ENCODE measurements at places on chromosomes 3 and 15.

GRCh38 chr15:37136666-37137065 lies 36.3 kb upstream of the MEIS2 start:
- DNase-seq, result no peak

GRCh38 chr3:14633819-14634424 lies 17.6 kb upstream of the CCDC174 start:
- DNase-seq, result peak; percentile 46

GRCh38 chr3:114122027-114122709 lies 56.7 kb downstream of the DRD3 start:
- no peak for DNase-seq

GRCh38 chr3:106392915-106393314 lies 524.1 kb upstream of the CBLB start:
- no peak for DNase-seq

- no peak for DNase-seq
Measured at GRCh38 chr15:51765751-51766150, 14.4 kb downstream of the TMOD2 start.

DNA sequence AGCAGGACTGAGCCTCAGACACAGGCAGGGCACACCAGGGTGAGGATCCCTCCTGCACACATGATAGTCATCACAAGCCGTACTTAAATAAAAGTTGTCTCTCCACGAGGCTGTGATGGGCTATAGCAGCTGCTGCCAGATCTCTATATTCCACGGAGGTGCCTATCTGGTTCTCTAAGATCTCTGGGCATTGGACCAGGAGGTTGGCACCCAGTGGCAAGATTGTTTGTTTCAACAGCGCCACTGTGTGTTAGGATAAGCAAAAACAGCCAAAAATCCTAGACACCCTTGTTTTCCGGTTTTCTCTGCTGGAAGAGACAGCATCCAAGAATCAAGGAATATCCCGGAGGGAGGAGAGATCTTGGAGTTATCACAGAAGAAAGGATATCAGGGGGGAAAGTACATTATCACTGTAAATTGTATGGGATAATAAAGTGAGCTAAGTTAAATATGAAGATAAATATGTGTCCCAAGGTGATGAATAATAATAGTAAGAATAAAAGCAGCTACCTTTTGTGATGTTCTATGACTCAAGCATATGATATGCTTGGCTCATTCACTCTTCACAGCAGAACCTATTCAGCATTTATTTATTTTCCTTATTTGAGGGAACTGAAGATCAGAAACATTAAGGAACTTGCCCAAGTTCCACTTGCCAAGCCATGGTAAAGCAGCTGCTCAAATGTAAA lies 90.6 kb upstream of the AKAP13 start:
- no peak for DNase-seq

- DNase-seq, result no peak
Measured at GRCh38 chr3:71389191-71389590, 194.3 kb downstream of the FOXP1 start.

GRCh38 chr15:22811640-22812039 lies 25.2 kb downstream of the NIPA1 start:
- DNase-seq, result no peak

DNA sequence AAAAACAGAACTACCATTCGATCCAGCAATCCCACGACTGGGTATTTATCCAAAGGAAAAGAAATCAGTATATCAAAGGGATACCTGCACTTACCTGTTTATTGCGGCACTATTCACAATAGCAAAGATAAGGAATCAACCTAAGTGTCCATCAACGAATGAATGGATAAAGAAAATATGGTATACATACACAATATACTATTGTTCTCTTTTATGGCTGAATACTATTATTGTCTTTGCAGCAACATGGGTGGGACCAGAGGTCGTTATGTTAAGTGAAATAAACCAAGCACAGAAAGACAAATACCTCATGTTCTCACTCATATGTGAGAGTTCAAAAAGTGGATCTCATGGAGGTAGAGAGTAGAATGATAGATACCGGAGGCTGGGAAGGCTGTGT lies 118.3 kb upstream of the FAM3D start:
- no peak for DNase-seq

GRCh38 chr15:74168711-74169126 lies 4.8 kb upstream of the ISLR start:
- no peak for DNase-seq

- no peak for DNase-seq
Measured at GRCh38 chr15:90812171-90812957, 56.0 kb upstream of the FURIN start.

GRCh38 chr3:13506680-13507079 lies 26.6 kb downstream of the HDAC11 start:
- DNase-seq, result no peak

DNA sequence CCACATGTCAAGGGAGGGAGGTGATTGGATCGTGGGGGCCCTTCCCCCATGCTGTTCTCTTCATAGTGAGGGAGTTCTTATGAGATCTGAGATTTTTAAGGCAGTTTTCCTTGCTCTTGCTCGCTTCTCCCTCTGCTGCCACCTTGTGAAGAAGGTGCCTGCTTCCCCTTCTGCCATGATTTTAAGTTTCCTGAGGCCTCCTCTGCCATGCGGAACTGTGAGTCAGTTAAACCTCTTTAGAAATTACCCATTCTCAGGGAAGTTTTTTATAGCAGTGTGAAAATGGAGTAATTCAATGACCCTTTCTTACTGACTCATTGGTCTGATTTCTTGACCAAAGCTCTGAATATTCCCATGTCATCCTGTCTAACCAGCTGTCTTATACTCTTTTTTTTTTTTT lies 484.4 kb upstream of the TPRG1 start:
- DNase-seq, result no peak

DNA sequence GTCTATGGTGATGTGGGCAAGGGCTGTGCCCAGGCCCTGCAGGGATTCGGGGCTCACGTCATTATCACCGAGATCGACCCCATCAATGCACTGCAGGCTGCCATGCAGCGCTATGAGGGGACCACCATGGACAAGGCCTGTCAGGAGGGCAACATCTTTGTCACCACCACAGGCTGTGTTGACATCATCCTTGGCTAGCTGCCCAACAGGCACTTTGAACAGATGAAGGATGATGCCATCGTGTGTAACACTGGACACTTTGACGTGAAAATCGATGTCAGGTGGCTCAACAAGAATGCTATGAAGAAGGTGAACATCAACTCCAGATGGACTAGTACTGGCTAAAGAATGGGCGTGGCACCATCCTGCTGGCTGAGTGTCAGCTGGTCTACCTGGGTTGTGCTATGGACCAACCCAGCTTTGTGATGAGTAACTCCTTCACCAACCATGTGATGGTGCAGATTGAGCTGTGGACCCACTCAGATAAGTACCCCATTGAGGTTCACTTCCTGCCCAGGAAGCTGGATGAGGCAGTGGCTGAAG lies 6.1 kb upstream of the USP8 start:
- no peak for DNase-seq

DNA sequence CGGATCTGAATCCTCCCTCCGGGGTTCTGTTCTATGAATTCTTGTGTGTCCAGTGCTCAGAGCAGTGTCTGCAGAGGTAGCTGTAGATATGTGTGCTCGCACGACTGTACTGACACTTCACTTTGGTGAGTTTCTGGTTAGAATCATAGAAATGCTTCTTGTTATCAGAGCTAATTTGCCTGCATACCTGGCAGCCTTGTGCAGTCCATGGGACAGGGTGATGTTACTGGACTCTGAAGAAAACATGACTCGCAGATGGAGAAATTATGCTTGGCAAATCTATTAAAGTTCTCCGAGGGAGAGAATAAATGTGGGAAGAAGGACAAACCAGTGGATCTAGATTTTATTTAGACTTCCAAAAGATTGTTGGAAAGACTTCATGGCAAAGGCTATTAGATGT lies 12.2 kb downstream of the CGNL1 start:
- DNase-seq, result no peak

DNA sequence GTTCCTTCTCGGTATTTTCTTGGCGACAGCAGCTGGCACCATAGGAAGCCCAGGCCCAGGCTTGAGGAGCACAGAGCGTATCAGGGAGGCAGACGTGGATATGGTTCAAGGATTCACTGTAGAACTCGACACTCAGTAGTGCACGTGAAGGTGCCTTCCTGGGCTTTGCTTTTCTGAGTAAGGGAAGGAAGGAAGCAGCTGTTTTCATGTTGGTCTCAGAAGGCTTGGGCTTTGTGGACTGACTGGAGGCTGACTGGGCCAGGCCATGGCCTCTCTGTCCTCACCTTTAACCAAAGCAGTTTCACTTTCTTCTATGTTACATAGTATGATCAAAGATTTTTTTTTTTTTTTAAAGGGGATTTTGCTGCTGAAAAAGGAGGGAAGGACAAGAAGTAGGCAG lies 6.9 kb upstream of the GHRL start:
- DNase-seq, result no peak

GRCh38 chr15:78977591-78978347 lies 32.9 kb upstream of the CTSH start:
- no peak for DNase-seq

DNA sequence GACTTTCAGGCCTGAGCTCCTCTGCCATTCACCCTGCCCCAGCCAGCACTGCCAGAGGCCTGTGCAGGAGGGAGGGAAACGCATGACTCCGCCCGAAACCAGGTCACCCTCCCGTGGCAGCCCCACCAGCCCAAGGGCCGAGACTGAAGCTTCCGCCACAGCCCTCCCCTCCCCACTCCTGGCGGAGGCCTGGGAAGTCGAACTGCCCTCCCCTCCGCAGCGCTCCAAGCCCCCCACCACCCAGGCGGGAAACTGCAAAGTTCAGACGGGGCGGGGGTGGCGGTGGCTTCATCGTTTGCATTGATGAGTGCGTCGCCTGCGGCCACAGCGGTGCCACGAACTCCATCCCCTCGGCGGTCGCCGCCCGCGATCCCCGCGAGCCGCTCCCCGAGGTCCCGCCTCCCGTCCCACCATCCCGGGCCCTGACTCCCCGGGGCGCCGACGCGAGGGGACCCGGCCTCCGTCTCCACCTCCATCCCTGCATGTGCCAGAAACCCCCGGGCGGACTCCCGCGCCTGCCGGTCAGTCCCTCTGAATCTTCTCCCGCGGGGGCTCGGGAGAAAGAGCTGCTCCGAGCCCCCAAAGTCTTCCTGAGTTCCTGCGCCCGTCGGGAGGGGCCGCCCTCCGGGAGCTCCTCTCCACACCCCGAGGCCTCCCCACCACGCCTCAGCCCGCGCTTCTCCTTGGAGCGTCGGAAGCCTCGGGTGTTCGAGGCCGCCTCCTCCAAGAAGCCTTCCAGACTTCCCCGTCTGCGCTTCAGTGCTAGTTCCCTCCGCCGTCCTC lies 698 bp downstream of the MELTF start:
- DNase-seq, result no peak

DNA sequence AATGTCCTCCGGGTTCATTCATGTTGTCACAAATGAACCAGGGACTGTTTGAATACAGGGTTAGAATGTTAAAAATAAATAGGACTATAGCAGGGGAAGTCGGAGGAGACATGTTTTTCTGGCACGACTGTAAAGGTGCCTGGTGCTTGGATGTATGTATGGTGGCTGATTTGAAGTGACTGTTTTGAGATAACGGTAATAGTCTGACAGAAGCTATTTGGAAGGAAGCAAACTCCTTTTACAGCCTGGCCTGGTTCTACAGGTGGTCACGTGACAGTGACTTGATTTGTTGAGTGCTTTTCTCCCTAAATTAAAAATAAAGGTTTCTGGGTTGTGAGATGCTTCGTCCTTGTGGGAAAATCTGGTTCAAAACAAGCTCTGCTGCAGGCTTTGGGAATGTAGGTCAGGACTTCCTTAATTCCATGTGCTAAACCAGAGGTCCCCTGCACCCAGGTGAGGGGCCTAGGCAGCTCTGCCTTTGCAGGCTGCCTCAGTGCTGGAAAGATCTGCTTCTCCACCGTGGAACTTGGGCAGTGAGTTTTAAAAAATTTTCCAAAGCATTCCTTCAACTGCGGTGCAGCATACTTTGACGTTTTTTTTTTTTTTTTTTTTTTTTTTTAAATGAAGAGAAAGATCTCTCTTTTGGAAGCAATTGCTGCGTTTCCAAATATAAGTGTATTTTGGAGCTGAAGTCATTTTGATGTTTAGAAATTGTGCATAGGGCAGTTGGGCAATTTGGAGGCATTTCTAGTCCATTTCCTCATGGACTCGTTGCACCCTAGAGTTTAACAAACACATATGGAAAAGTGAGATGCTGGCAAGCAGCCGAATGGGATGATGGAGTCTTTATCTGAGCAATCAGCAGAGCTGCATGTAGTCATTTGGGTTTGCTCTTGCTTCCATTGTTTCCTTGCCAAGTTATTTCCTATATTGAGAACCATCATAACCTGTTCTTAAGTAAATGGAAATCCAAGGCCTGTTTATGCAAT lies 30.9 kb downstream of the ITPR1 start:
- no peak for DNase-seq

DNA sequence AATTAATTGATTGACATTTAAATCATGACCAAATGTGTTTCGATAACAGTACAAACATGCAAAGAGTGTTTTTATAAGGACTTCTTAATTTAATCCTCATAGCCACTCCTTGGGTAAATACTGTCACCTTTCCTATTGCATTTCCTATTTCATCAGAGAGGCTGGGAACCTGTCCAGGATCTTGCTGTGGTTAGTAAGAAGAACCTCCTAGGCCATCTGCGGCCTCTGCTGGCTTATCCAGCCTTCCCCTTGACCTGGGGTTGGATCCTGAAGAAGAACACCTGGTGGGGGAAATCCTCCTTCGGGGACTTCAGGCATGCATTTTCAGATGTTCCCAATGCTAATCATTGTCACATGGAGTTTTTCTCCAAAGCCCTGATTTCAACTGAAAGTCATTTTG lies 25.5 kb downstream of the GLDN start:
- no peak for DNase-seq

DNA sequence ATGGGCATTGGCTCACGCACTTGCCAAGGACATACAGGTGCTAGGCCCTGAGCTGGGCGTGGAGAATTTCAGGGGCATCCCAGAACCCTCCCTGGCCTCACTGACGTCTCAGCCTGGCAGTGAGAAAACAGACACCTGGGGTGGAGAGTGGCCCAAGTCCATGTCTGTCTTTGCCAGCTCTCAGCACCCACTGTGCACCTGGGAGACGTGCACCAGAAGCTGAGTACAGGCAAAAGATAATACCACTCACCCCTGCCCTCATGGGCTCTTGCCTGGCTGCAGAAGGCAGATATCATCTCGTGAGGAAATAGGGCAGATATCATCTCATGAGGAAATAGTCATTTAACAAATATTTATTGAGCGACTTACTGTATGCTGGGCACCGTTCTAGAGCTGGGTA lies 8.0 kb downstream of the LOXL1 start:
- DNase-seq, result no peak

- no peak for DNase-seq
Measured at GRCh38 chr3:15877813-15878212, 80.0 kb upstream of the ANKRD28 start.

DNA sequence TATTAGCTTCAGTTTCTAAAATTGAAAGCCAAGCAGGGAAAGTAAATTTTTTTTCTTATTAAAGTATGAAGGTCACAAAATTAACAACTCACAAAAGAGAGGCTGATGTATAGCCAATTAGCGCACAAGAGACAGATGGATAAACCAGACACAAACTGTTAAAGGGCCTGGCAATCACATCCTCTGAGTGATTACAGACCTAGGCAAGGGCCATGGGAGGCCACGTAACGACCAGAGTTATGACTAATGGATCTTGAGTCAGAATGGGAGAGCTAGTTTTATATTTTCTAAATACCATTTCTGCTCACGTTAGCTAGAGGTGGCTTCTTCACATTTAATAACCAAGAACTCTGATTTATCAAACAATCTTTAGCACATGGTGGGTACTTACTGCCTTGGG lies 17.8 kb upstream of the SCAMP5 start:
- DNase-seq, result no peak

All from stimulated activated CD4-positive, alpha-beta T cell treated with anti-CD3 and anti-CD28 coated beads, TNF-alpha, amount 100 ng/mL, for 48 hours (primary cell).